ENCODE measurements at places on chromosomes 2 and 18.

DNA sequence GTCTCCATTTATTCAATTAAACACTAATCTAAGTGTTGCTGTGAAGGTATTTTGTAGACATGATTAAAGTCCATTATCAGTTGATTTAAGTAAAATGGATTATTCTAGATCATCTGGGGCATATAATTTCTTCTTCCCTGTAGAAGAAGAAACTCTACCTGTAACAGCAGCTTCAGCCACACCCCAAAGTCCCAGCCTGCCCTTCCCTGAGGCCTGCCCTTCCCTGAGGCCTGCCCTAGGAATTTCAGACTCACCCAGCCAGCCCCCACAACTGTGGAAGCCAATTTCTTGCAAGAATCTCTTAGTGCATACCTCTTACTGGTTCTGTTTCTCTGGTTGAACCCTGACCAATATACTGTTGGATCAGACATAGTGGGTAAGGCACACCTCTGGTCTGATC, 13.4 kb upstream of the LAPTM4A start:
- no peak for DNase-seq

GRCh38 chr2:131425231-131425941, 50.5 kb upstream of the TUBA3D start:
- no peak for DNase-seq

DNA sequence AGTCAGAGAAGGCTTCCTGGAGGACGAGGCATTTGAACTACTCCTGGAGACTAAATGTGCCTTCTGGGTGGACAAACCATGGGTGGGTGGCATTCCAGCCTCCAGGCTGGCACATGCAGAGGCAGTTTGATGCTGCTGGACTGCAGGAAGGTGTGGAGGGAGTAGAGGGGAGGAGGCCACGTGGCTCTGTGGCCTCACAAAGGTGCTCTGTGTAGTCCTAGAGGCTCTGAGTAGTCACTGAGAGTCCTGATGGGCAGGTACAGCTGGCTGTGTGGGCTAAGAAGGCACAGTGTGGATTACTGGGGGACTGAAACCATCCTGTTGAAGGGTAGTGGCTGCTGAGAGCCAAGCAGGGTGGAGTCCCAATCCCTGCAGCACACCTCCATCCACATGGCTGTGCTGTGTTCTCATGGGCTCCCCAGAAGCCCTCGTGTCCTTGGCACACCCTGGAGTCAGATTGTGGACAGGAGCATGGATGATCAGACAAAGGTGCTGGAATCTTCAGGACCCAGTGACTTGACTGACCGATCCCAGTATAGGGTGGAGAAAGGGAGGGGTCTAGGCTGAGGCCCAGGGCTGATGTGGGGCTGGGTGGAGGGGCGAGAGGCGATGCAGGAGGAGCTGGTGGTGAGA, 87.4 kb upstream of the HS6ST1 start:
- DNase-seq = no peak

GRCh38 chr2:43885132-43885632, 46.4 kb downstream of the ABCG8 start:
- no peak for DNase-seq

DNA sequence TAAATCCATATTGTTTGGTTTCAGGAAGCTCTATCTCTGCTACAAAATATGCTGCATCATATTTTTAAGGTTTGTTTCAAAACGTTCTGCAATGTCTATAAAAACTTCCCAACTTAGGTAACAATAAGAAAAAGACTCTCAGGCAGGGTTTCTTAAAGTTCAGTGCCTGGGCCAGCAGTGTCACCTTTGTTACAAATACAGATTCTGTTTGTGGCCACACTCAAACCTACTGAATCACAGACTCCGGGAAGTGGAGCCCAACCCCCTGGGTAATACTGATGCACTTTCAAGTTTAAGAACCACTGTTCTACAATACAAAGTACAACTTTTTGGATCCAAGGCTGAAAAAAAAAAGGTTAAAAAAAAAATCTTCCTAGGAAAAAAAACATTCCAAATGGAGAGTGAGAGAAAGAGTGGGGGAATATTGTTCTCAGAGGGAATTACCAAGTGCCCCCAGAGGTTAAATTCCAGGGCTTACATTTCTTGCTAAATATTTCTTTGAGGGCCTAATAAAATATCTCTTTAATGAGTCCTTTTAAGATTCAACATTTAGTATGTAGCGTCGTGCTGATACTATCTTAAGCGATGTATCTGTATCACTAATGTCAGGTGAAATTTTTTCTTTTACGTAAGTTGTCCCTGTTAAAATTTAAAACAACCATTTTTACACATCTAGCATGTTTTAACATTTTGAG, 476.7 kb downstream of the TXNL1 start:
- DNase-seq = no peak

DNA sequence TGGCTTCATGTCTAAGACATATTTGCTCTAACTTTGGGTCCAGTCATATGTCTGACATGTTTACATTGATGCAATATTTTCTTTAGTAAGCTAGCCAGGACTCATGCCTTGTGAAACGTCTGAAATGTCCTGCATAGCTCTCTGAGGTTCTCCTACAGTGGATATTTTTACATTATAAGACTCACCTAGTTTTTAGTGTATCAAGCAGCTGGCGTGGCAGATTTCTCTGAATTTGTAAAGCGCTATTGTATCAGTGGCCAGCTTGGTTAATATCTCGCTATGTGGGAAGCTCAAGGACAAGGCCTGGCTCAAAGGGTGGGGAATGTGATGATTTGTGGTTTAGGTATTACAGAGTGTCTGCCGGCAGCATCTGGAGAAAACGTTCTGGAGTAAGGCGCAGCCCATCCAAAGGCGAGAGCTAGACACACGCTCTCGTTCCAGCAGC, 164.3 kb downstream of the LTBP1 start:
- DNase-seq = no peak

DNA sequence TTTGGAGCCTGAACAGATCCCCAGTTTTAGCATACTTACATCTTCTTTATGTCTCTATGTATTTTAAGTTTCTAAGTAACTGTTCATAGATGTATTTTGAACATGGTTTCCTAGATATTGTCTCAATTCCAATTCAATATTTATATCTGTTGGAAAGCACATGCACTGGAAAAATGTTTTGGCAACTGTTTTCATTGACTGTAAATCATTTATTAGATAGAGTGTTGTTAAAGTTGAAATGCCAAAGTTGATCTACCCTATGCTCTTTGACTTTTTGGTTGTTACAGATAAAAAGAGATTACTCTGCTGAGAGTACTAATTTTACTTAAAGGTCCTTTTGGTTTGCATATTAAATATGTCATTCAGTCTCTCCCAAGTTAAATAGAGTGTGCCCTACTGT, 345.0 kb upstream of the NRP2 start:
- DNase-seq = no peak

DNA sequence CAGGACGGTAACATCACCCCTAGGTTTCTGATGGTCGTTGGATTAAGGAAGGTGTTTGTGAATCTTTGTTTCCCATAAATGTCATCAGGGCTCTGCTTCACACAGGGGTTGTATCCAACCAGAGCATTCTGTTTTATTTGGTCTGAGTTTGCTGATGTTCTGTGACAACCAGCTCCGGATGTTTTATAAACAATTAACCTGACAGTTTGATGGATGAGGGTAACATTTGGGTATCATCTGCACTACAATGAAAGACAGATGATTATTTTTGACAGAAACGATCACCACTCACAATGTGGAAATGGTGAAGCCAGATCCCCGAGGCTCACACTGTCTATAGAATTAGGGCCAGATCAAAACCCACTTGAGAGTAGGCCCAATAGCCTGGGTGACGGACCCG, 107.1 kb downstream of the CDC42EP3 start:
- DNase-seq = no peak

GRCh38 chr2:61229936-61230335, 67.9 kb downstream of the C2orf74 start:
- DNase-seq = no peak

- DNase-seq = peak; percentile 13
These were observed 48.5 kb downstream of the SERPINB7 start for GRCh38 chr18:63823516-63824219.

DNA sequence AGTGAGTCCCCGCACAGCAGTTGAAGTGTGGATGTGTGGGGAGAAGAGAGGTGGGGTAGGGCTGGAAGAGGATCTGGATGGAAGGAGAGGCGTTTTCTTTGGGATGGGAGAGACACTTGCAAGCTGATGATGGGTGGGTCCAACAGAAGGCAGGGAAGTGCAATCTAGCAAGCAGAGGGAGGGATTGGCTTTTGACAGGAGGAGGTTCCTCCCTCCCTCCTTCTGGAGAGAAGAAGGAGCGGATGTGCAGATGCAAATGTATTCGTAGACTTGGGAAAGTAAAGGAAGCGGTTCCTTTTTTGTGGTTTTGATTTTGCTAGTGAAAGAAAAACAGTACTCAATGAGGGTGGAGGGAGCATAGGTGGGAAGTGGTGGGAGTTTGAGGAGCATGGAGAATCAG, 48.9 kb downstream of the LAMA3 start:
- no peak for DNase-seq

DNA sequence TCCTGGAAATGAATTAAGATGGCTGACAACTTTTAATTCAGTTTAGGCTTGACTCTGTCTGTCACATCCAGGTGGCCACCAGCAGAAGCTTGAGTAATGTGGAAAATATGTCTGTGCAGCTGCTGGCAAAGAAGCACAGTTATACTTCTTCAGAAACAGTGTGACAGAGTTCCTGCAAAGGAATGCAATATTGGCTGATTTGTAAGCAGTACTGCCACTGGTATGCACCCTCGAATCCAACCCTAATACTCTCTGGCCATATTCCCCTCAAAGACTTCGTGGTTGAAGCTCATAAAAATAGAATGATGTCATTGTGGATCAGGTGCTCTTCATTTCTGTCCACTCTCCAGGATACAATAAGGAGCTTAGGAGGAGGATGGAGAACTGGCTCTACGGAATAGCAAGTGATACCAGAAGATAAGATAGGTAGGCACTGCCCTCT, 86.2 kb downstream of the METTL8 start:
- DNase-seq = no peak

- no peak for DNase-seq
These were observed 427.7 kb downstream of the CDH2 start for GRCh38 chr18:27749194-27749593.

DNA sequence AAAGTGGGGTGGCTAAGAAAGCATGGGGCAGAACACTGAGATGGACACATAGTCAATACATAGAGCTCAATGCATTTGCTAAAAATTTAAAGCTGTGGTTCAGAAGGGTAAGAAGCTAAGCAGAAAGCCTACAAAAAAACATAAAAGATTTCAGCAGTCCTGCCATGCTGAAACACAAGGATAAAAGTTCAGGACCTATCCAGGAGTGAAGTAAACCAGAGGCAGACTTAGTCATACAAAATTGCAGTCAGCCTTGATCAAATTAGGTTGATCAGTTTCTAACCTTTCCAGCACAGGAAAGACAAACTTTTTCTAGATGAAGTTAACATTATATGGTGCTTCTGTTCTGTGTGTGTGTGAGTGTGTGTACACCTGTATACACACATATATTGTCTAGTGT, 120.8 kb upstream of the RBMS1 start:
- DNase-seq = no peak

DNA sequence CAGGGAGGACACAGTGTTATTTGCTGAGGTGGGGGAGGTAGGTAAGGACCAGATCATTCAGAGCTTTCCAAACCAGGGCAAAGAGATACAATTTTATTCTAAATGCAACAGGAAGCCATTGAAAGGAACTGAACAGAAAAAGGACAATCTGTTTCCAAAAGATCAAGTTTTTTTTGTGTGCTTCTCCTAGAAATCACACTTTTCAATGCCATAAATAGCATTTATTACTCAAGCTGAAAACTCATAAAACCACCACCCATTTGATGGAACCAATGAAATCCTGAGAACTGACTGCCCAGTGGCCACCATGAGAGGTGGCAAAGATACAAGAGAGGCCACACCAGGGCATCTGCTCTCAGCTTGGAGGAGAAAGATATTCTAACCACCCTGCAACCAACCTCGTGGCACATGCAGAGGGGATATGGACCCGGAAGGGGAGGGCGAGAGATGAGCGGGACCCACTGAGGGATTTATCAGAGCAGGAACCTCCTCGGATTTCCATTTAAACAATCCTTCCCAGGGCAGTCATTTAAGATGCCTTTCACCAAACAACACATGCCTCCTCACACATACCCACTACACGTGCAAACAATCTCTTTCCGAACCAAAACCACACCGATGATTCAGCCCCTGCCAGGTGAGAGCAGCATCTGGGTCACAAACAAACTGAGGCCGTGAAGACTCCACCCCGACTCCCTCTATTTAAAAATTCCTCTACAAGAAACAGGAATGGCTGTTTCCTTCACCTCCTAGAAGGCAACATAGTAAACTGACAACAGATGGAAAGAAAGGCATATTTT, 8.8 kb downstream of the CYB5A start:
- DNase-seq = no peak

DNA sequence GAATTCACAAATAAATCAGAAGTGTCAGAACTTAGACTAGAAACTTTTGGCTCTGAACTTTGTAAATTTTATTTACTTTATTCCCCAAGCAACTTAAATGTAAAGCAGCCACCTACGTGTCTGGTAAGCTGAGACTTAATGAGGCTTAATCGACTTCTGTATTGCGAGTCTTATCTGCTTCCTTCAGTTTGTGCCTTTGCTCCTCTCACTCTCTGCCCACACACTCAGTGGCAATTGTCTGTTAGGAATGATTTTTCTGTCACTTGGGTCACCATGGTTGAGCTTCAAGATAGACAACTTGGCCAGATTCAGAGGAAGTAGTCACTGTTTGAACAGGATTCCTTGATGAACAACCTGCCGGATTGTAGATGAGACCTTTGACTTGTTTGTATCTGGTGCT, 691.4 kb upstream of the FSHR start:
- DNase-seq = no peak

DNA sequence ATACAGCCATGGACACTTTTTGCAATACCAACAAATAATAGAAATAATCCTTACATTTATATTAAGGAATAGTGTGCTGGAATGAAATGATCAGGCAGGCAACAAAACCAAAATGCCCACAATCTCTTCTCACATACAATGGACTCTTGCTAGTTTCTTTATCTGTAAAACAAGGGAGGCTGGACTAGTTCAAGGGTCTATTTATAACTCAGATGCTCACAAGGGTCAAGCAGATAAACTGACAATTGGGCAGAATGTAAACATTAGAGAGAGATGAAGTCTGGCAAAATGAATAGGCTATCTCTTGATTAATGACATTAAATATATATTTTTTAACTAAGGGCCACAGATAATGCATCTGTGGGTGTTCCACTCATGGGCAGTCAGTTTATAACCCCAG, 11.4 kb downstream of the PPIL3 start:
- no peak for DNase-seq

- no peak for DNase-seq
These were observed 251.1 kb downstream of the SP3 start for GRCh38 chr2:173713904-173714555.

DNA sequence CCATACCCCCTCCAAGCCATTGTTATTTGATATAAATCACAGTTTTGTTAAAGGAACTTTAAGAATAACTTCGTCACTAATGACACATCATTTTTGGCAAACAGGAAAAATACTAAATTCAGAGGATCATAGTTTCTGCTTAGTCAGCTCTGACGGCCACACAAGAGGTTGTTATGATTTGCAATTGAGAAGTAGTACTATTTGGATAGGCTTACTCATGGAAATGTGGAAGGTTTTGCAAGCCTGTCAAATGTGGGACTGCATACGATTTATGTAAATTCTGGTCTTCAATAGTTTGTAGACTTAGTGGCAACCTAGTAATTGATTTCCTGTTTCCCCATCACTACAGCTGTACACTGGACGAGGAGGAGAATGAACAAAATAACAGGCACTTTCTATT, 108.1 kb downstream of the ARHGEF33 start:
- DNase-seq = no peak
